SW 1271 (cell line): ENCODE measurements at places on chromosomes 3 and 15.

GRCh38 chr15:84570164-84570735 lies 30.6 kb upstream of the ZSCAN2 start:
- no peak for DNase-seq

GRCh38 chr3:14253022-14253706 lies 74.5 kb downstream of the LSM3 start:
- no peak for DNase-seq

DNA sequence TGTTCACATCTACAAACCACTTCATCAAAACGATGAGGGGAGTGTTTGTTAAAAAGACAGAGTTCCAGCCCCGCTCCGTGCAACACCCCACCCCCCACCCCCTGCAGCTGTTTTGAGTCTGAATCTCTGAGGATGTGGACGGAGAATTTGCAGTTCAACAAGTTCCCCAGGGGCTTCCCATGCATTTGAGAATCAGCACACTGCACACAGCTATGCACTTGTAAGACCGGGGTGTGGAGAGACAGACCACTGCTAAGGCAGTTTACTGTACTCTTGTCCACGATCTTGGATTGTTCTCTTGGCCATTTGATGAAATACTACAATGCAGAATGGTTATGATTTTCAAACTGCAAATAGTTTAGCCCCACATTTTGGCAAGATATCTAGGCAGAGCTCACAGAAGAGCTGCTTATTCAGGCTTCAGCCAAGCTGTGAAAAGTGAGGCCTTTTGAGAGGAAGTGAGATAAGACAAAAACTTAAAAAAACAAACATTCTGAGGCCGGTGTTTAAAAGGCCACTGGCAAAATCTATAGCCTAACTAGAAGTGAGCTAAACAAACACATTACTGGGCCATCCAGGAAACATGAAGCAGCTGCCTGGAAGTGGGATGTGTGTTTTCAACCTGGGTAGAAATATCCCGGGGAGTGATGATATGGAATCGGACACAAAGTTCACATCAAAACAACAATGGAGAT lies 308.2 kb upstream of the ADAMTS9 start:
- no peak for DNase-seq

- DNase-seq, result no peak
Measured at GRCh38 chr3:111519178-111519855, 22.7 kb upstream of the CD96 start.

GRCh38 chr3:63656786-63657185 lies 4.3 kb downstream of the SNTN start:
- no peak for DNase-seq

DNA sequence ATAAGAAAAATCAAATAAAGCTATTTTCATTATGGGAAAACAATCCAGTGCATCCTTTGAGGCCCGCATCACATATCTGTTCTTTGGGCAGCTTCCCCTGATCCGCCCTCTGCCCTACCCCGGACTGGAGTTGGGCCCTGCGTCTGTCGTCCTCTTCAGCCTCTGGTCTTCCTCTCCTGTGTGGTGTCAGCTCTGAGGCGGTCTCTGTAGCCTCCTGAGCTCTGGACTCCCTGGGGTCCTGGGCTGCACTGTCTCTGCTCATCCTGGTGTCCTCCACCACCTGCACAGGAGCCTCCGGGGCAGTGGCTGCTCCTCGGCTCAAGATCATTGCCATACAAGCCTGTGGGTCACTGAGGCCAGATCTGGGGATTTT lies 7.4 kb upstream of the SNX22 start:
- DNase-seq, result no peak

DNA sequence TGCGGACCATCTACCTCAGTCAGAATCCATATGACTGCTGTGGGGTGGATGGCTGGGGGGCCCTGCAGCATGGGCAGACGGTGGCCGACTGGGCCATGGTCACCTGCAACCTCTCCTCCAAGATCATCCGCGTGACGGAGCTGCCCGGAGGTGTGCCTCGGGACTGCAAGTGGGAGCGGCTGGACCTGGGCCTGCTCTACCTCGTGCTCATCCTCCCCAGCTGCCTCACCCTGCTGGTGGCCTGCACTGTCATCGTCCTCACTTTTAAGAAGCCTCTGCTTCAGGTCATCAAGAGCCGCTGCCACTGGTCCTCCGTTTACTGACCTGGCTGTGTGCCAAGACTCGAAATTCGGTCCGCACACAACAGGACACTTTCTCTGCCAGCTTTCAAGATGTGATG lies 21.9 kb downstream of the NRROS start:
- DNase-seq, result no peak

- DNase-seq, result peak; percentile 79
Measured at GRCh38 chr15:96330064-96330449, 443 bp upstream of the NR2F2 start.

- DNase-seq, result no peak
Measured at GRCh38 chr3:23880703-23881339, 36.0 kb downstream of the NKIRAS1 start.

GRCh38 chr3:49779358-49780079 lies 6.8 kb downstream of the IP6K1 start:
- DNase-seq, result no peak

GRCh38 chr3:62046326-62046725 lies 327.0 kb downstream of the FEZF2 start:
- DNase-seq, result no peak

GRCh38 chr3:112074616-112075497 lies 11.3 kb upstream of the C3orf52 start:
- DNase-seq, result peak; percentile 39

DNA sequence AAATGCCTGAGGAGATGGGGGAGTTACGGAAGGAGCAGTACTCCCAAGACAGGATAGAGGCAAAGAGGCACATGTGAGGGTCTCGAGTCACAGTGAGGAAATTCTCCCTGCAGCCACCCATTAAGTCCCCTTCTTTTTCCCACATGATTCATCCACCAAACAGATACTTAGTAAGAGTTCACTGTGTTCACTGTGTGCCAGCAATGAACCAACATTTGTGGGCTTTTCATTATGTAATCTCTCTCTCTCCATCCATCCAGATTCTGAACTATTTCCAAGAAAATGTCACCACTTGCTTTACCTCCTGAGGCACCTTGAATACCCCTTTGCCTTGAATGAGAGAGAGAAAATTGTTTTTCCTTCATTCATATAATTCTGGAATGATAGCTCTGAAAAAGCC lies 24.6 kb upstream of the LRRFIP2 start:
- DNase-seq, result no peak

GRCh38 chr3:184338511-184338945 lies 1.1 kb downstream of the FAM131A start:
- no peak for DNase-seq

GRCh38 chr3:61111825-61112224 lies 139.4 kb downstream of the FHIT start:
- DNase-seq, result no peak

GRCh38 chr15:61500951-61501620 lies 272.0 kb upstream of the RORA start:
- DNase-seq, result no peak

- DNase-seq, result no peak
Measured at GRCh38 chr15:63436872-63437375, 55.3 kb upstream of the CA12 start.

DNA sequence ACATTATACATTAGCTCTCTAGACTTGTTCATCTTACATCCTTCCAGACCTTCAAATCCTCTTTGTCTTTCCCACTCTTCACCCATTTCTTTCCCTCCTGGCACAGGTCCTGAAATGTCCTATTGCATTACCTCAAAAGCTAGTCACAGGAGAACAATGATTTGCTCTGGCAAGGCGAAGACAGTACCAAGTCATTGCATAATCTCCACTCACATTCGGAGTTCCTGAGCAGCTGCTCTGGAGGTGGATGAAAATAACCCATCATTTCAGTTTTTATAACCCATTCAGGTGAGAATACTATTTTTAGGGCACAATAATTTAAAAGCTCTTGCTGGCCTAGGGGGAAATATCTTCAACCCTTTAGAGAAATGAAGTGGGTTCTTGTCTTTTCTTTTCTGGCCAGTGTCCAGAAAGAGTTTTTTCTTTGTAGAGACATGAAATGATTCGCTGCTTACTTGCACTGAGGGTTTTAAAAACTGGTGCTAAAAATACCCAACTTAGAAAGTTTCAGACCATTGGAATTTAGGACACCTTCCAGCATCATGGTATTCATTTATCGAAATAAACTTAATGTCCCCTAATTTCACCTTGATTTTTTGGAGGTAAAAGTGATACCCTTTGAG lies 23.4 kb upstream of the DYNC1LI1 start:
- no peak for DNase-seq

- no peak for DNase-seq
Measured at GRCh38 chr3:119662604-119663373, 2.4 kb upstream of the POPDC2 start.

GRCh38 chr3:165339753-165340152 lies 143.6 kb upstream of the SLITRK3 start:
- peak; percentile 14 for DNase-seq

- no peak for DNase-seq
Measured at GRCh38 chr3:24261521-24261920, 233.1 kb downstream of the THRB start.

GRCh38 chr15:72050700-72051099 lies 67.2 kb downstream of the MYO9A start:
- no peak for DNase-seq

DNA sequence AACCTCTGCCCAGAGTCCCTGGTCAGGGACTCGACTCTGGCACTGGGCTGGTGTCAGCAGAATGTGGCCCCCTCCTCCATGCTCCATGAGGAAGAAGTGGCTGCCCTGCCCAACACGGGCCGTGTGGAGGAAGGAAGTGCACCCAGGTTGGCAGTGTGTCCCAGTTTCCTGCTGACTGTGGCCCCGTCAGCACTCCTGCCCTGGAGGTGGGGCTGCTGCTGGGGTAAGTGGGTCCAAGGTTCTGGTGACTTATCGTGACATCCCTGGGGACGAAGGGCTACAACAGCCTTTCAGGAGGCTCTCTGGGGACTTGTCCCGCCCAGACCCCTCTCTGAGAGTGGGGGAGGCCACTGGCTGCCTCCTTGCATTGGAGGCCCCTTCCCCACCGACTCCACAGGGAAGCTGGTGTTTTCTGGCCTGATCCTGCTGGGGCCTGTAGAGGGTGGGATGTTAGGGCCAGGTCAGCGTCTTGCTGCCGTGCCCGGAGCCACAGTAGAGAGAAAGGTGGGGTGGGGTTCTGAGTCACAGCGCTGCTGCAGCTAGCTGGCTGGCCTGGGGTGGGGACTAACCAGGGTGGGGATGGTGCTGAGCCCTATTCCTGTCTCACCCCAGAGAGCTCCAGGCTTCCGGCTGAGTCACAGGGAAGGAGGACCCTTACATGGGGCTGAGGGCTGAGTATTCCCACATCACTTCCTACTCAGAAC lies 10.5 kb downstream of the SEMA4B start:
- DNase-seq, result peak; percentile 85

GRCh38 chr15:33207646-33208045 lies 13.1 kb upstream of the FMN1 start:
- no peak for DNase-seq

DNA sequence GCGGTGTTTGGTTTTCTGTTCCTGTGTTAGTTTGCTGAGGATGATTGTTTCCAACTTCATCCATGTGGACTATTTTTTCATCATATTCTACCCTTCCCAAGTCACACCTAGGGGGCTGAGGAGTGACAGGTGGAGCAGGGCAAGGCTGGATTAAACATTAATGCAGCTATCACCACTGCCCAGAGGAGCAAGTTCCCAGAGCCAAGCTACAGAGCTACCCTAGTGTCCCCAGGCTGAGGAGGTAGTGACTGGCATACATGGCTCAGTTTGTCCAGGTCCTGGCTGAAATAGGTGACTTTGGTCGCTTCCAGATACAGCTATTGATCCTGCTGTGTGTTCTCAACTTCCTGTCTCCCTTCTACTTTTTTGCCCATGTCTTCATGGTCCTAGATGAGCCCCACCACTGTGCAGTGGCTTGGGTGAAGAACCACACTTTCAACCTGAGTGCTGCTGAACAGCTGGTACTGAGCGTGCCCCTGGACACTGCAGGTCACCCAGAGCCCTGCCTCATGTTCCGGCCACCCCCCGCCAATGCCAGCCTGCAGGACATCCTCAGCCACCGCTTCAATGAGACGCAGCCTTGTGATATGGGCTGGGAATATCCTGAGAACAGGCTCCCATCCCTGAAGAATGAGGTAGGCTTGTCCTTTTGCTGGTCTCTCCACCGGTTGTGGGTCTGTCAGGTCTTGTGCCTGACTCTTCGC lies at the start of gene SLC22A13:
Gene SLC22A13, plus strand, starts transcription at position 209 of the 704 bp plus-strand sequence. Its CDS starts 49 bp downstream, at position 258.
- no peak for DNase-seq

- DNase-seq, result no peak
Measured at GRCh38 chr3:53250881-53251605, 4.8 kb downstream of the TKT start.

- no peak for DNase-seq
Measured at GRCh38 chr3:52370531-52370930, 54.4 kb downstream of the DNAH1 start.

- no peak for DNase-seq
Measured at GRCh38 chr3:114351822-114352145, 58.0 kb downstream of the TIGIT start.

DNA sequence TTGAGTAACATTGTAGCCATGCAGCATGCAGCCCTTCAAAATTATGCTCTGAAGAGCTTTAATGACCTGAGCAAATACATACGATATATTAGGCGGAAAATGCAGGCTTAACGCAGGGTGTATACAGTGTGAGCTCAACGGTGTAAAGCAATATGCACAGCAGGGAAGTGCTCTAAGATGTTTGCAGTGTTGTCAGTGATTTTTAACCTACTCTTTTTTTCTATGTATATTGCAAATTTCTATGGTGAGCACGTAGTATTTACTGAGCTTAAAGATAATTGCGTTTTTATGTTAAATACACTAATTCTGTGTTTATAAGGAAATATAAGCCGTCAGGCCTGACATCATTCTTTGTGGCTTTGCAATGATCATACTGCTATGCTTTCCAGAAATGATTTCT lies 42.1 kb downstream of the DGKG start:
- no peak for DNase-seq

GRCh38 chr15:78216276-78217104 lies 17.9 kb downstream of the ACSBG1 start:
- no peak for DNase-seq

GRCh38 chr15:38351466-38351865 lies 98.8 kb downstream of the SPRED1 start:
- no peak for DNase-seq

- no peak for DNase-seq
Measured at GRCh38 chr3:72143966-72144717, 359.2 kb upstream of the PROK2 start.

- no peak for DNase-seq
Measured at GRCh38 chr15:47376190-47376589, 341.1 kb upstream of the SEMA6D start.

DNA sequence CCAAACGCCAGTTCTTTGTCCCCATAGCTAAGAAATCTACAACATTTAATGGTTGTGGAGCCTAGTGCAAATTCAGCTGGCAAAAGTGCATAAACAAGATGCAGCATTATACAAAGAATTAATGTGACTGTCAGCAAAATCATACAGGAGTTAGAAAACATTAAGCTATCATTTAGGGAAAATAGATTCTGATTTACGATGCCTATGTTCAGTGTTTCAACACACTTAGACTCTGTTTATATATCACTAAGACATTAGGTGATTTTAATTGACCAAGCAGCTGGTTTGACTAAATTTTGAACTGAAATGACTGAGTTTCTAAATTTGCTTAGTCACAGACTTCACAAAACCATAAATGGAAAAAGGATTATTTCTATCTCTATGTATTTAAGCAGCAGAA lies 1076.8 kb downstream of the TBL1XR1 start:
- DNase-seq, result no peak
